ENCODE measurements at places on chromosomes 2 and 18.
A peak's percentile ranks its signal among the peaks of the same experiment; 100 is the strongest.

GRCh38 chr2:206408323-206409320 lies 34.7 kb upstream of the ADAM23 start:
- no peak for DNase-seq

DNA sequence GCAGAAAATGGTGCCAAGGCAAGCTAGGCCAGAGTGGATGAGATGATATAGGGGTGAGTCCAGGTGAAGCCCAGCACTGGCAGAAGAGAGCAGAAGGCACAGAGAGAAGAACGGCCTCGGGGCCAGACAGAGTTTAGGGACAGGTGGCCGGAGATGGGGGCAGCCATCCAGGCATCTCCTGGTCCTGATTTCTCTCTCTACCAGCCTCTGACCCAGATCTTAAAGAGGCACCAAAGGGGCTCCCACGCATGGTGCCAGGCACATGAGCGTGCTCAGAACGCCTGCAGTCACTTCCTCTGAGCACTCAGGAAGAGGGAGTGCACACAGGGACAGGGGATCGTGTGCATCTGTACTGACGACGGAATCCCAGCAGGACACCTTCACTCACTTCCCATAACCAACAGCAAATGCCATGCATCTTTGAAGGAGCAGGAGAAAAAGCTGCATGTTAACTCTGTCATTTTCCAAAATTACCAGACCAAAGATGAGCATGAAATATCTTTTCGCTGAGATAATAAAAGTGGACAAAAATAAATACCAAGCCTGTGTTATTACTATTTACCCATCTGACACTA lies 427.8 kb upstream of the MYT1L start:
- no peak for DNase-seq

- peak; percentile 75 for DNase-seq
These were observed 27.1 kb upstream of the TFPI start for GRCh38 chr2:187581125-187581896.

DNA sequence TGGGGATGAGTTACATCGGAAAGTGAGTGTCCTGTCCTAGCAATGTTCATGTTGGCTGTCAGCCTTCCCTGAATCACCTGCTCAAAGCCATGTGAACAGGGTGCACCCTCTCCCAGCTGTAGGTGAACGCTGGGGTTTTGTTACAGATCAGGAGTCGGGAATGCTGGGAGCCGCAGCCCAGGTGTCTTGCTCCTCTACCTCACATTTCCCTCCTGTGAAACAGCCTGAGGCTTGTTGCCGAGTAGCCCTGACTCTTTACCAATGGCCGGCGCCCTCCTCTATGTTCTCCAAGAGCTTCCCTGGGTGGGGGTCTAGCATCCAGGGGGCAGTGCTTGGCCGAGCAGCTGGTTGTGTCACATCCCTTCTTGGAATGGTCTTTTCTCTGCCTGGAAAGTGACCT lies 164.7 kb downstream of the SH3RF3 start:
- DNase-seq: no peak

DNA sequence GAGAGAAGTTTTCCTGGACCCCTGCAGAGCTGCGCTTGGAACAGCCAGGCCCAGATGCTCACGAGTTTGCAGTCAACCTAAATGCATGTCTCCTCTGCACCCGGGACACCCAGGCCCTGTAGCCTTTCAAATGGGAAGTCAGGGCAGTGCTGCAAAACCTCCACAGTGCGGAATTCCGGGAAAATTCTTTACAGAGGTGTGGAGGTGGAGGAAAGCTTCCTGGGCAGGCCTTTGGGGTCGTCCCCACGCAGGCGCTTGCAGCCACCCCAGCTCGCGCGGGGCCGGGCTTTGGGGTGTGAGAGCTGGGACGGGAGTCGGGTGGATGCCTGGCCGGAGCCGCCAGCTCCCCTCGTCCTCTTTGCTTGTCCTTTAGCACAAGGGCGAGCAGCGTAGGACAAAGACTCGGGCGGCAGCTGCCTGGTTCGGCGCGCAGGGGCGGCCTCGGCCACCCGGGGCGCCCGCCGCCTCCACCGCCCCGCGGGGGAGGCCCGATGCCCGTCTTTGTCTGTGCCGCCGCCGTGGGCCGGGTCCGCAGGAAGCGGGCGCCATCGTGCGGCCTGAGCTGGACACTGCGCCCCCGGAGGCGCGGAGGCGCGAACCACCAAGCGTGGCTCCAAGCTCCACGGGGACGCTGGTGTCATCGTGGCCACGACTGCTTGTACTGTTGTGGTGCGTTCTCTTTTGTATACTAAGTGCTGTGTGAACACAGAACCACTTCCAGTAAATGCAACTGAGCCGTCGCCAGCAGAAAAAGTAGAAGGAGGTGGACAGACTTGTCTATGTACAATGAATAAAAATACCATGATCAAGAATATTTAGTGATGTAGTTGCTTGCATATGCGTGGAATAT lies 28.2 kb upstream of the BCL11A start:
- peak; percentile 61 for DNase-seq

DNA sequence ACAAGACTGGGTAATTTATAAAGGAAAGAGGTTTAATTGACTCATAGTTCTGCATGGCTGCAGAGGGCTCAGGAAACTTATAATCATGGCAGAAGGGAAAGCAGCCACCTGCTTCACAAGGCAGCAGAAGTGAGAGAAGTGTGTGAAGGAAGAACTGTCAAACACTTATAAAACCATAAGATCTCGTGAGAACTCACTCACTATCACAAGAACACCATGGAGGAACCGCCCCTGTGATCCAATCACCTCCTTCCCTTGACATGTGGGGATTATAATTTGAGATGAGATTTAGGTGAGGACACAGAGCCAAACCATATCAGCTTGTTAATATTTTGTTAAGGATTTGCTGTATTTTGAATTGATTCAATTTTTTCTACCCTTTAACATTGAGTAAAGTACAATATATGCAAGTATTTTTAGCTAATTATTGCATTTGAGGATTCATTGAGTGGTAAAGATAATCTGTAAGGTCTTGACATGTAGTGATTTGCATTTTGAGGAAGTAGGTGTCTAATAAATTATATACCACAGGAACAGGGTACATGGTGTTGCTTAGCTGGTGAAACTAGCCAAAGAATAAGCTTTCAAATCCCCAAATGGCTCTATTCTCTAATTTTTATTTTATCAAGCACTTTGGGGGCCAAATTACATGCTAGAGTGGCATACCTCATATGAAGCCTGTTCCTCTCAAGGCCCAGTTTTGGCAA lies 3.9 kb upstream of the C2orf69 start:
- DNase-seq: no peak

DNA sequence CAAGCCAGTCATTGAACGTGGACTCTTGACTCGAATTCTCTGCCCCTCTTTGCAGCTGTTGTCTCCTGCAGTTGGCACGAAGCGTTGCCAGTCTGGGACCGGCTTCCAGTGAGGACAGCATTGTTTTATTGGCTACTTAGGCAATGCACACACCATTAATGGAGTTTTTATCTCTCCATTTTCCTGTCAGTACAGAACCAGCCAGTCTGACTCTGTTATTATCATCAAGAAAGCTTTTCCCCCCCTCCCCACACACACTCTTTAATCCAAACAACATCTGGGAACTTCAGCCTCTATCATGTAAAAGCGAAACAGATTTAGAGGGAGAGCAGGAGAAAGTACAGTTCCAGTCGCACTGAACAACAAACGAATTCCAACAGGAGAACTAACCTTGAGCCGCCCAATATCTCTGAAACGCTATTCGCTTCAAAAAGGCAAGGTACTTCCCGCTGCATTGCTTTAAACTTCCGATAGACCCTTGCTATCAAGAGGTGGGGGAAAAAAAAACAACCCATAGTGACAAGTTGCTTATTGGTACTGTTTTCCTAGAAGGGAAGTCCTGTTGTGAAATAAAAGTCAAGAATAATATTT lies 38.2 kb downstream of the ACVR1 start:
- DNase-seq: no peak

- DNase-seq: no peak
These were observed 113.3 kb downstream of the MYO1B start for GRCh38 chr2:191358325-191359025.

DNA sequence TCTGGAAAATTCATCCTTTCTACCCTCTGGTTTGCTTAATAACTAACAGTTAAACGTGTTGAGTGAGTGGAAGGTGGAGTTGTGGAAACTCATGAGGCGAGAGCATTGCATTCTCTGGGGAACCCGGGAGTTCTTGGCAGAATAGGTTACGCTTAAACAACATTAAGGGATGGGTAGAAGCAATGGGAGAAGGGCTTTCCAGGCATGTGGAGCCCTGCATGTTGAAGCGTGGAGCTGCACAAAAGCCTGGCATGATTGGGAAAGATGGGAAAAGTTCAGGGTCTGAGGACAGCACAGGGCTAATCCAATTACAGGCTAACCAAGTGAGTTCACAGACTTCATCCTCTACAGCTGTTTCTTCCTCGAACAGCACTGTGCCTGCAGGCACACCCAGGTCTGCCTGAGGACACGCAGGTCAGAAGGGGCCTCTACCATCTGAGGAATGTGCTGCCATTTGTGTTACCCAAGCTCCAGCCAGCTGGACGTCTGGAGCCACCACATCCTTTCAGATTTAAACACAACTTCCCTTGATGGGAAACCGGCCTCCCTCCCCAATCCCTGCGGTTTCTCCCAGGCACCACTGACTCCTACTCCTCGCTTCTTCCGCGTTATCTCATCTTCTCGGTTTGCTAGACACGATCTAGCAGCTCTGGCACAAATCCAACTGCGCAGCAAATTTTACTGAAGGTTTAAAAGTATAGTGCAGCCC lies 164.2 kb downstream of the ANTXR1 start:
- no peak for DNase-seq

DNA sequence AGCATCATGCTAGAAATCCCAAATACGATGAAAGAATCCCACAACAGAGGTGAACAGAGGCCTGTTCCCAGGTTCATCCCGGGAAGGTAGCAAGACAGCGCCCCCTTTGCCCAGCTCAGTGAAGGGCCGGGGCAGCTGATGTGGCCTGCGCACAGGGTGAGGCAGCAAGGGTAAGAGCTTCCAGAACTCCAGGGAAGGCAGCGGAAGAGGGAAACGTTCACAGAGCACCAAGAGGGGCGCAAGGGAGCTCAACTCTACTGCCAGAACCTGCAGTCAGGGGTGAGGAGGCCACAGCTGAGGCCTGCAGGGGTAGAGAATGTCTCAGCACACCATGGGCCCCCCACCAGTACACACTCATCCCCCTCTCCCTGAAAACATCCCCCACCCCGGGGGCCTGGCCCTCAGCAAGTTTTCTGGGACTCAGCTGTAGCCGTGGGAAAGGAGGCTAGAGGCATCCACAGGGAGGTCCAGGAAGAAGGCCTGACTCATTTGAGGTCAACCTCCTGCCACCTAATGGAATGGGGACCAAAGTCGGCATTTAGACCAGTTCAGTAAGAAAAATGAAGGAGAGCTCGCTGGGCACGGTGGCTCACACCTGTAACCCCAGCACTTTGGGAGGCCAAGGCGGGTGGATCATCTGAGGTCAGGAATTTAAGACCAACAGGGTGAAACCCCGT lies 95.6 kb upstream of the ASAP2 start:
- peak; percentile 31 for DNase-seq

DNA sequence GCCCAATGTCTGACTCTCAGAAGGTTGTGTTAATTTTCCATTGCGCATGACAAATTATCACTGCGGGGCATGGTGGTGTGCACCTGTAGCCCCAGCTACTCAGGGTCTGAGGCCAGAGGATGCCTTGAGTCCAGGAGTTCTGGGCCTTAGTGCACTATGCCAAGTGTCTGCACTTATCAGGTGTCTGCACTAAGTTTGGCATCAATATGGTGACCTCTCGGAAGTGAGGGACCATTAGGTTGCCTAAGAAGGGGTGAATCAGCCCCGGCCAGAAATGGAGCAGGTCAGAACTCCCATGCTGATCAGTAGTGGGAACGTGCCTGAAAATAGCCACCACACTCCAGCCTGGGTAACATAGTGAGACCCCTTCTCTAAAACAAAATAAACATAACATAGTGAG lies 61.7 kb upstream of the ZNF532 start:
- no peak for DNase-seq

GRCh38 chr2:20496076-20496872 lies 49.4 kb downstream of the RHOB start:
- DNase-seq: peak; percentile 99

GRCh38 chr18:3162181-3162580 lies 57.6 kb downstream of the MYOM1 start:
- no peak for DNase-seq

Data from ACHN (cell line).